ENCODE measurements at places on chromosomes 11 and 22.

DNA sequence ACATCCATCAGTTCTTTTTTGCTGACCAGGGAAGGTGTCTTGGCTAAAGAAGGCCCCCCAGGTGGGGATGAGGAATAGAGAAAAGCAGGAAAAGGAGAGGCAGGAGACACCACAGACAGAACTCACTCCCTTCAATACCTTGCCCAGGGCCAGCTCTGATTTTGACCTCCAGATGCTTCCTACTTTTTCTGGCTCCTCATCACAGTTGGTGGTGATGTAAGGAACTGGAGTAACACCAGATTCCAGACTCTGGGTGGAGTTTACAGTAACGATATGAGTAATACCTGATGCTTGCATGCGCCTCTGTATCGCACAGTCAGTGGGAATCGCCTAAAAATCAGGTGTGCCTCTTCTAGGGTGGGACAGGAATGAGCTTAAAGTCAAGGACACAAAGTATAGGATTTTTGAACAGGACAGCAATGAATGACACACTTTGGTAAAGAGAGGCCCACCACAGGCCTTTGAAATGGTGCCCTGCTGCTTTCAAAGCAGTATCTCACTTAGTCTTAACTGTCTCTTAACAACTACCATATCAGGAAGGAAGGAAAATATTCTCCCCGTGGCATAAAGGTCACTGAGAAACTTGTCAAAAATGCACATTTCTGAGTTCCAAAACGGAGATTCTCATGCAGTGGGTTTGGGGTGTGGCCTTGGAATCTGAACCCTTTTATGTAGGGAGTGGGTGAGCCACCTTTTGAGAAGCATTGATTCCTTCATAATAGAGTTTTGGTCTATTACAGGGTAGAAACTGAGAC, 140.8 kb downstream of the SNX19 start:
- no peak for DNase-seq

DNA sequence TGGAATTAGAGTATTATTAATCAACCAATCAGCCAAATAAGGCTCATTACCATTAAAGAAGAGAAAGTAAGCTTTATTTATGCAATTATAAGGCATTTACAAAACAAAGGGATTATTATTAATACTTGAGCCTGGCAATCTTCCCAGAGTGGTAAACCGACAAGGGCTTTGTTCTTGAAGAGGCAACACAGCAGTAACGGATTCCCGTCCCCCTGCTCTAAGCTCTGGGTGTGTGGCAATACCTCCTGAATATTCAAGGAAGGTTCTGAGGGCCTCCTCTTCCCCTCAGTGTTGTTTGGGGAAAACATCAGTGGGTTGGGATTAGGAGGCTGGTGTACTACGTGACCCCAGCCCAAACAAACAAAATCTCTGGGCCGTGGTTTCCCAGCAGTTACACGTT, 176.5 kb downstream of the TENM4 start:
- DNase-seq: no peak

DNA sequence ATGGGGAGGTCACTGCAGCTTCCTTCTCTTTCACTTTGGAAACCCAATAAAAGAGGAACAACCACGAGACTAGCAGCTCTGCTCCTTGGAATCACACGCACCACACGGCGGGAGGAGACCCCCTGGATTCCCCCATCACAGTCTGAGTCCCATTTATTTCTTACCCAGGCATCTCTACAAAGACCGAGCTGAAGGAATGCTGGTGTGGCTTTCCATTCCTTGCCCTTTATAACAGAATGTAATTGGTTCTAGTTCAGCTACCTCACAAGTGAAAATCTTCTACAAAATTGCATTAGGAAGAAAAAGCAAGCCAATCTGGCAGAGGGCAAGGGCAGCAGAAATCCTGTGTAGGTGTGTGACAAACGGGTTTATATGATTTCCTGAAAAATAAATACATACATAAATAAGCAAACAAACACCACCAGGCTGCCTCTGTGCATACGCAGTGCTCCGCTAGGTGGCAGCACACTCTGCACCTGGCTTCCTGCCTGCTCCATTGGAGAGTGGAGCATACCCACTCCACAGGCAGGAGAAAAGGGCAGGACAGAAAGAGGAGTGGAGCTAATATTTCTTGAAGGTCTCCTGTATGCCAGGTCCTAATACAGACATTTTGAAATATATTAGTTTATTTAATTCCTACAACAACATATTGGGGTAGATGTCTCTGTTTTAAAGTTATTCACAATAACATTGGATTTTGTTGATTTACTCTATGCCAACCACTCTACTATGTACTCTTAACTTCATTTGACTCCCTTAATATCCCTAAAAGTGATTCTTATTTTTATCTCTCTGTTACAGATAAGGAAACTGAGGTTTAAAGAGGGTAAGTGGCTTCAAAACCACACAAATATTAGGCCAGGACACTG, 673.1 kb downstream of the KCNA4 start:
- DNase-seq: peak; percentile 2

DNA sequence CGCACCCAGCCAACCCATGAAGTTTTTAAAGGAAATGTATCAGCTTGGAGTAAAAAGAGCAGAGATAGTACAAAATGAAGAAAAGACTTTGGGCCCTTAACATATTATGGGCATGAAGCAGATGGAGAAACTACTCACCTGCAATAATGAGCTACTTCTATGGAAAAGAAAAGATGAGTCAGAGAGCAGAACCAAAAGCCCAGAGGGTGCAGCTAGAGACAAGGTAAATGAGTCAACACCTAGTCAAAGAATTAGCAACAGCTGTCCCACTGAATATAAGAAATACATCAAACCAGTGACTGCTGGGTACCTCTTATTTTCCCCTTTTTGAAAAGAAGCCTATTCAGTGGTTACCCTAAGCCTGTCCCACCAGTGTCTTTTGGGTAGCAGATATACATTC, 61.8 kb downstream of the RPL27A start:
- DNase-seq: no peak

DNA sequence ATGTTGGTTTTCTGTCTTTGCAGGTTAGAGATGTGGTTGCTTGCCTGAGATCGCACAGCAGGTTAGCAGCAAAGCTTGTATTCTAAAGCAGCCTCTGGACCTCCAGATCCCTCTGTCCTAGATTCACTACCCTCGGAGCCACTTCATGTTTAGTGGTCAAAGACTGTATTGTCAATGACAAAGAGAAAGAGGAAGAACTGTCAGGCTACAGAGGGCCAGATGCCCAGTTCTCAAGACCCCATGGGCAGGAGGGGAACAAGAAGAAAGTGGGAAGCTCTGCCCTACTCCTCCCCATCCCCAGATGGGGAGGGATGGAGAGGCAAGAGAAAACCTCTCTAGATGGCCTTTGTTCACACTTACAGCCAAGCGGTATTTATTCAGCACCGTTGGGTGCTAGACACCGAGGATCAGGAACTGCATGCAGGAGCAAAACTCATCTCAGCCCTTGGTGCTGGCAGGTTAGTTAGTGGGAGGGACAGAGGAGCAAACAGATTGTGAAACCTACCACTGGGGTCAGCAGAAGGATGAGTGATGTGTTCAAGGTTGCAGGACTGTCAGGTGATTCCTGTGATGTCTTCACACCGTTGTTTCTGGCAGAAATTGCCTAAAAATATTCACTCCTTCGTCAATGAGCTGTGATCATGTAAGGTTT, 38.3 kb upstream of the PTPRJ start:
- DNase-seq: no peak

- DNase-seq: no peak
These were observed 62.1 kb upstream of the ARFGAP3 start for GRCh38 chr22:42919199-42919598.

GRCh38 chr11:67022341-67022933, 497 bp upstream of the SYT12 start:
- DNase-seq: no peak

- DNase-seq: peak; percentile 17
These were observed 585 bp downstream of the ARHGEF12 start for GRCh38 chr11:120336641-120337354.

- DNase-seq: no peak
These were observed 379.3 kb downstream of the OPCML start for GRCh38 chr11:133153031-133153430.

DNA sequence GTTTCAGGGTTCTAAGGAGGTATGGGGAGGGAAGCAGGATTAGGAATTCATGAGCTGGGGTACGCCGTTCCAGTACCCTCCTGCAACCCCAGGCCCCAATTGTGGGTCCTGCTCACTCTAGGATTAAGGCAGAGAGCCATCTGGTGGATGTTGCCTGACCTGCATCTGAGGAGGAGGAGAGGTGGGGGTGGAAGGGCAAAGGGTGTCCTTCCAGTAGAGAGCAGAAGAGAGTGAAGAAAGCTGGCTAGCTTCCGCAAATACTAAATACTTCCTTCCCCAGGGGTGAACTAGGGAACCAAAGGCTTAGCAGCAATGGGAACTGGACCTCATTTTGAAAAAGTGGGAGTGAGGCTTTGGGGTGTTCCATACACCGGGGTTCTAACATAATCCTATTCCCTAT, 10.6 kb downstream of the LRRC51 start:
- peak; percentile 78 for DNase-seq

DNA sequence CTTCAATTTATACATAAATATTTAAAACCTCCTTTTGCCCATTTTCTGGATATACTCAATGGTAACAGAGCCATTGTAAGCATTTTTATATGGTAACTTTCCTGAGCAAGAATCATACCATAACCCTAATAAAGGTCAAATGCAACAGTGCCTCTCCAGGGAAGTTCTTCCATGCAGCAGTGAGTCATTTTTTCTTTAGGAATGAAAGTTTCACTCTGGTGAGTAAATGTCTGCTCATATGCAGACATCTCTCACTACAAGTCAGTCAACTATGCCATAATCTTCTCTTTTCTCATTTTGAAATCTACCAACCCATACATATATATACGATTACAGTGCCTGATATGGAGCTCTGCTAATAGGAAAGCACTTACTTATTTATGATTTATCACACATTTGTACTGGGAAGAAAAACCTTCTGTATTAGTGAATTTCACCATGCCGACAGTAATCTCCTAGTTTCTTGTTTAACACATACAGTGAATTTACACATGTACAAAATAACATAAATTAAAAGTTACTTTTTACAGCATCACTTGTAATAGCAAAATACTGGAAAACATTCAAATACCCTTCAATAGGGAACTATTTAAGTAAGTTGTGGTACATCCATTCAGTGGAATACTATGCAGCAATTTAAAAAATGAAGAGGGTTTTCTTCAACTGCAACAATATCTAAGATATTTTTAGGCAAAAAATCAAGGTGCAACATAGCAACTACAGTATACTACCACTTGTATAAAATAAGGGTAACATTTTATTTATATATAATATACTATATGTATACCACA, 16.0 kb downstream of the STK33 start:
- no peak for DNase-seq

DNA sequence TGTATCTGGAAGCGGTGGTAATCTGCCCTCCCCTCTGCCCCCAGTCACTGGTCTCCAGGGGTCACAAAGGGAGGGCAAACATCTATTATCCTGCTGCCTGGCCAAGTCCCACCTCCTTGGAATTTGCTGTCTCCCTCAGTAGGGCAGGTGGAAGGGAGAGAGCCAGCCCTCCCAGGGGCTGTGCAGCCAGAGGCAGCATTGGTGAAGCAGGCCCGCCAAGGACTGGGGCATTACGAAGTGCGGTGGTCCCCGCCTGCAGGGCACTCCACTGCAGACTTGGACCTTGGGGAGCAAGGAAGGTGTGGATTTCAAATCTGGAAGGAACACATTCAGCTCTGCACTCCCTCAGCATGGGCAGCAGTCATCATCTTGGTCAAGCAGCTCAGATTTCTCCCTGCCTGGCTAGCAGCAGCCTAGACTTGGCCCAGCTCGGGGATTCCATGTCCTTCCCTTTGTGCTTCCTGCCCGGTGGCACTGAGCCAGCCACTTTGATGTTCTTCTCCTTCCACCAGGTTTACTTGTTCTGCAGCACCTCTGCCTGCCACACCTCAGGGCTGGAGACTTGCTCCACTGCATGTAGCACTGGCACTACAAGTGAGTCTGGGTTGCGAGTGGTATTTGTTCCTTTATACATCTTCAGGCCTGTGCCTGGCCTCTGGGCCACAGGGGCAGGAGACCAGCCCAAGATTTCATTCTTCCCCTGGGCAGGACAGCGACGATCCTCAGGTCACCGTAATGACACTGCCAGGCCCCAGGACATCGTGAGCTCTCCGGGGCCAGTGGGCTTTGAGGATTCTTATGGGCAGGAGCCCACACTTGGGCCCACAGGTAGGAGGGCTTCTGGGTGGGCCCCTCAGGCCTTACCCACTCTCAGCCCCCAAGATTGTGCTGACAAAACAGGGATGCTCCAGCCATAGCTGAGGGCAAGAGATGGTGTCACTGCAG, 7.4 kb downstream of the ZP1 start:
- no peak for DNase-seq

DNA sequence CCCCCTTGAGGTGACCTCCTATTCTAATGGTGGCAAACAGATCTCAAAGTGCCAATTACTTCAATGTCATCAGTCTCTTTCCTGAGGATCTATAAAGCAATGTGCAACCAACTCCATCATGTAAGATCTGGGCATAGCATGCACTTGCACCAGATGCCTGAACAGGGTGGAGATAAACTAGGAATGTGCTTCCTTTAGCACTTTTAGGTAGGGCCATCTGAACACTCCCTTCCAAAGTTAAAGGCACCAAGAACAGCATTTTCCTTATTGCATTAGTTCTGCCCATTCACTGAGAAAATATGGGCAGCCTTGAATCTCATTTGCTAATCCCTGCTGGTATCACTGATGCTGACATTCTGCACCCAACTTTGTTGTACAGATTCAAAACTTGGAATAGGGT, 112.0 kb downstream of the SGSM3 start:
- DNase-seq: no peak

DNA sequence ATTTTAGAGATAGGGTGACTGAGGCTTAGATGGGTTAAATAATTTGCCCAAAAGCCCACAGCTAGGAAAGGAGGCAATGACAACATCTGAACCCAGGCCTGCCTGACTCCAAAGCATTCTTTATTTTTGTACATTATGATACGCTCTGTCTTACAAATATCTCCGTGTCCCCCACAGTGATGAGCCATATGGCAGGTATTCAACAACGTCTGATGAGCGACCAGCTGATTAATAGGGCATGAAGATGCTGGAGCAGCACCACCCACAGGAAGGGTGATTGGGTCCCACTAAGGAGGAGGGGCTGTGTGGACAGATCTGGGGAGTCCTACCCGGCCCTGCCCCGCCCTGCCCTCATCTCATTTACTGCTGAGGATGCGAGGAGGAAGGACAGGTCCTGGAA, 380.6 kb downstream of the CADM1 start:
- no peak for DNase-seq

GRCh38 chr11:27723687-27724086, 23.4 kb upstream of the BDNF start:
- DNase-seq: no peak
